Astrocyte (in vitro differentiated cells and primary cell): ENCODE measurements at places on chromosomes 4 and X. TPM values are rescaled to one million over a fixed set of nuclear protein-coding genes. Genes with fewer than 3 reads are reported as not detected.

GRCh38 chr4:63296773-63297172 is 1112.5 kb downstream of the TECRL start:
- no peak overlapping the region for H3K27ac ChIP-seq
- no peaks in the 10 kb centered on the region for H3K36me3 ChIP-seq
- no peaks in the 10 kb centered on the region for H3K27me3 ChIP-seq
- H3K4me1 ChIP-seq: no peaks in the 10 kb centered on the region

GRCh38 chr4:48243887-48244286 is 25.8 kb downstream of the TEC start:
- H3K36me3 ChIP-seq: no peaks in the 10 kb centered on the region
- H3K27ac ChIP-seq: no peak overlapping the region
- no peaks in the 10 kb centered on the region for H3K4me1 ChIP-seq
- no peak for DNase-seq
- no peaks in the 10 kb centered on the region for H3K27me3 ChIP-seq

Gene WDR17
- total RNA-seq: 1.8 and 2.0 TPM in 2 replicates

Gene DUX4
- total RNA-seq: not detected in 2 replicates

Gene PNCK
- 0.65 and 1.1 TPM in 2 replicates for total RNA-seq
